Tibial nerve (tissue), 4 donors: ENCODE measurements at places on chromosomes 7 and 10. TPM values are rescaled to one million over a fixed set of nuclear protein-coding genes. Genes with fewer than 3 reads are reported as not detected.

The NME8 gene
- not detected for total RNA-seq

The SMO gene
- total RNA-seq, result 62.6 TPM

DNA sequence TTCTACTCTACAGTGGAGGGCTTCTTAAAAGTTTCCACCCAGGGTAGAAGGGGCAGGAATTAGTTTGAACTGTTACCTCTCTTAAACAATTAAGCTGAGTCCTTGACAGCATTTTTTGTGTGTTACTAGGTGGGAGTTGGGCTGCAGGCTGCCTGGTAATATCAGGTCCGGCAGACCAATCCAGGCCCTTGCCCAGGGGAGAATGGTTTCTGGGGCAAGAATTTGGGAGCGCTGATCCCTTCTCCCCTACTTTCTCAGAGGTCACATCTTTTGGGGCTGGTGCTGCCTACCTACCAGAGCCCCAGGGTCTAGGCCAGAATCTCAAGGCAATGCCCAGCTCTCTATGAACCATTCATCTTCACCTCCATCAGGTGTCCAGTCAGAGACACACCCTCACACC lies 1.6 kb downstream of the PPRC1 start:
- H3K27ac ChIP-seq, result no peak overlapping the region
- peaks cover 9% of the 10 kb centered on the region for H3K4me1 ChIP-seq
- H3K27me3 ChIP-seq, result no peaks in the 10 kb centered on the region
- DNase-seq, result no peak

DNA sequence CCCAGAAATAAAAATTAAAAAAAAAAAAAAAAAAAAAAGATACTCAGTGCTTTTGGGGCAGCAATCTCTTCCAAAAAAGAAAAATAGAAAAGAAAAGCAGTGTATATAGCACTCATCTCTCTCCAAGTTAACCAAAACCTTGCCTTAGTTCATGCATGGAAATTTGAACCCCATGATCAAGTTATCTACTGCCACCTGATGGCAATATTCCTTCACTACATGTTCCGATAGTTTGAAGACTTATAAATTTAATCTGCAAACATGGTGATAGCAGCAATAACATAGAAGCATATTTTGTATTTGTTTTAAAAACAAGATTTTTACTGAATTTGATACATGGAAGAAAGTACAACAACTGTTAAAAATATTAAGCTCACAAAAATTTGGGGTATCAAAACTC lies 48.6 kb upstream of the SLIT1 start:
- no peak for DNase-seq
- no peaks in the 10 kb centered on the region for H3K36me3 ChIP-seq
- no peak overlapping the region for H3K27ac ChIP-seq
- no peak overlapping the region for H3K4me3 ChIP-seq
- H3K4me1 ChIP-seq, result no peaks in the 10 kb centered on the region

The HOXA5 gene
- total RNA-seq, result 25.9 TPM

The FAM25C gene
- total RNA-seq, result not detected

The ABCB4 gene
- total RNA-seq, result 0.90 TPM

GRCh38 chr10:90418869-90419652 lies 438.8 kb downstream of the HTR7 start:
- H3K36me3 ChIP-seq, result no peaks in the 10 kb centered on the region
- H3K27ac ChIP-seq, result no peak overlapping the region

DNA sequence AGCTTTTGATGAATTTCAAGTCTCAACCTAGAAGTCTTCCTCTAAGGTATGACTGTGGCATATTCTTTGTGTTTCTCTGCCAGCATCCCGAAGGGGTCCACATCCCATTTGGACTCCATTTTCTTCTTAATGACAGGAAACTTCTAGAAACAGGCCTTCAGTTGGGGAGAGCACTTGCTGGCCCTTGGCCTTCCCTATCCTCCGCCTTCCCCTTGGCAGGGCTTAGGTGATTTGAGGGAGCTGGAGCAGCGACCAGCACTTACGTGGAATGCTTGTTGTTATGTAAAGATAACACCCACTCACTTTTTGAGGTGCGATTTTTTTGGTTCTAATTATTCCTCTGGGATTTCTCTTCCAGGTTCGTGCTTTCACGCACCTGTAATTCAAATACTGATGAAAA lies 42.9 kb upstream of the ZNF716 start:
- no peaks in the 10 kb centered on the region for H3K4me1 ChIP-seq
- H3K27ac ChIP-seq, result no peak overlapping the region
- H3K36me3 ChIP-seq, result no peaks in the 10 kb centered on the region
- no peak overlapping the region for H3K4me3 ChIP-seq
- no peaks in the 10 kb centered on the region for H3K27me3 ChIP-seq
- no peak for DNase-seq
